Activated CD4-positive, alpha-beta T cell treated with anti-CD3 and anti-CD28 coated beads for 36 hours (primary cell): ENCODE measurements at places on chromosomes 13 and 19.
A peak's percentile ranks its signal among the peaks of the same experiment; 100 is the strongest.

GRCh38 chr13:51922771-51923480 lies 61.2 kb downstream of the CCDC70 start:
- DNase-seq = no peak

- DNase-seq = no peak
Observed at GRCh38 chr19:14056741-14057356, 5.0 kb downstream of the PALM3 start.

DNA sequence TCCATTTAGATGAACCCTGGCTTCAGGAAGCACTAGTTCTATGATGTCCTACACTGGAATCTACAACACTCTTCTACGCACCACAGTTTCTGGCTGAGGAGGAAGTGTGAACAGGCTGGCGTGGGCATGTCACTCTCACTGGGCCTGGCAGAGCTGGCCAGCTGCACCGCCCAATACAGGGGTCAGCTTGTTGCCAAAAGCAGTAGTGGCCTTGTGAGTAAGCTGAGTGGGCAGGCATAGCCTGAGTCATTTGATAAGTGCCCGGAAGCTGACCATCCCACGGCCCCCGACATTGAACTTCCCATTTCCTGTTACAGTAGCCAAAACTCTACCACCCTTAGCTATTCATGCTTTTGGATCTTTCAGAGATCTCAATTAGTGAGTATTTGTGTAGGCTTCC lies 240.9 kb upstream of the SERP2 start:
- no peak for DNase-seq

GRCh38 chr13:113584205-113584869 lies at the start of gene TFDP1:
Gene TFDP1 (plus strand): TSS chr13:113584753. CDS start chr13:113585838, 1,085 bp downstream.
- DNase-seq = peak; percentile 93

DNA sequence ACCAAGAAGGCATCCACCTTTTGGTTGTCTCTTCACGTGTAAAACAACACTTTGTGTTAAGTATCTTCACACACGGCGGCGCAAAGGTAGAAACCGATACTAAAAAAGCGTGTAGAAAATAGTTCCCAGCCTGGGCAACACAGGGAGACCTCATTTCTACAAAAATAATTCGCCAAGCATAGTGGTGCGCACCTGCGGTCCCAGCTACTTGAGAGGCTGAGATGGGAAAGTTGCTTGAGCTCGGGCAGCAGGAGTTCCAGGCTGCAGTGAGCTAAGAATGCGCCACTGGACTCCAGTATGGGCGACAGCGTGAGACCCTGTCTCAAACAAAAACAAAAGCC lies 573 bp upstream of the ERCC5 start:
- DNase-seq = no peak

DNA sequence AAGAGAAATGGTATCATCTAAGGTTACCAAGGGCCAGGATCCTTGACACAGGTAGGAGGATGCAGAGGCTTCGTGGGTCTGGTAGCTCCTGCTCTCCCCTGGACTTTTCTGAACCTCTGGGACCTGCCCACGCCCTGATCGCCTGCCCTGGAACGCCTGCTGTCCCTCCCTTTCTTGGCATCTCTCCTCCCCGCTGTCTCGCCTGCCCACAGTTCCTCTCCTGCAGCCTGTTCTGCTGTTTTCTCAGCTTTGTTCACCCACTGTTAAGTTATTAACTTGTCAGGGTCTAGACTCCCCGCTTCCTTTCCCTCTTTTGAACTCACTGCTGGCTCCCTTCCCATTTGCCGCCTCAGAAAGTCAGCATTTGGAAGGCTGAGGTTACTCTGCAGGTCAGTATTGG lies 19.8 kb downstream of the SERP2 start:
- no peak for DNase-seq

GRCh38 chr19:926589-927350 lies 935 bp downstream of the ARID3A start:
- peak; percentile 85 for DNase-seq

DNA sequence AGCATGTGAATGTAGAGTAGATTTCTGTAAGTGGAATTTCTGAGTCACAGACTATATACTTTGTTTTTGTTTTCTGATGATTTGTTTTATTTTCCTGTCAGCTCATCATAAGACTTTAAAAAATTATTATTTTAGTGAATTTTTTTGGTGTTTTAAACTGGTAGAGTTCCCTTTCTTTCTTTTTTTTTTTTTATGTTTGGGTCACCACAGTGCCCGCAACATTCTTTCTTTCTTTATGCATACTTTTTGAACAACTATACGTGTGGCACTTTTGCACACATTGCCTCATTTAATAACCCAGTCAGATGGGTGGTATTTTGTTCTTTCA lies 46.0 kb downstream of the WDFY2 start:
- DNase-seq = no peak

DNA sequence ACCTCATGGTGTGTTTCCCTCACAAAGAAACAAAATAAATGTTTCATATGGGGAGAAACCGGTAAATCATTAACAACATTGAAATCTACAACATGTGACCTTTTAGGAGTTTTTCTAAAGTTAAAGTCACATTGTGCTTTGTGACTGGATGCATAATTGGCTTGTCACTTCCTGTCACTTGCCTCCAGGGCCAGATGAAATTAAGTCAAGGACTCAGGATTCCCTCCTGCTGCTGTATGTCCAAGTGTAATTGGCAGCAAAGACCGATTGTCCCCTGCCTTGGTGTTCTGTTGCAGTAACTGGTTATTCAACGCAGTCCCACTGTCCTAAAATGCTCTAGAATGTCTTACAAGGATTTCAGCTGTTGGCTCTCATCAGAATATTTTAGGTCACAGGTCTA lies 448.2 kb downstream of the LIG4 start:
- DNase-seq = no peak

- DNase-seq = no peak
Observed at GRCh38 chr19:32911467-32911866, 41.9 kb upstream of the SLC7A9 start.

- DNase-seq = no peak
Observed at GRCh38 chr19:3433313-3433712, 47.0 kb downstream of the SMIM24 start.

GRCh38 chr13:114203536-114203935 lies 24.5 kb downstream of the CFAP97D2 start:
- DNase-seq = peak; percentile 65

GRCh38 chr19:55082020-55082851 lies 6.6 kb downstream of the EPS8L1 start:
- peak; percentile 74 for DNase-seq

- no peak for DNase-seq
Observed at GRCh38 chr19:5864013-5864720, 6.2 kb downstream of the FUT5 start.

- DNase-seq = no peak
Observed at GRCh38 chr13:105127732-105128131, 1407.7 kb downstream of the EFNB2 start.

GRCh38 chr19:51200071-51200666 lies 24.7 kb upstream of the CD33 start:
- no peak for DNase-seq
